ENCODE measurements at places on chromosomes 3 and 15.

- DNase-seq, result no peak
Observed at GRCh38 chr3:73401059-73401458, 223.7 kb downstream of the PDZRN3 start.

DNA sequence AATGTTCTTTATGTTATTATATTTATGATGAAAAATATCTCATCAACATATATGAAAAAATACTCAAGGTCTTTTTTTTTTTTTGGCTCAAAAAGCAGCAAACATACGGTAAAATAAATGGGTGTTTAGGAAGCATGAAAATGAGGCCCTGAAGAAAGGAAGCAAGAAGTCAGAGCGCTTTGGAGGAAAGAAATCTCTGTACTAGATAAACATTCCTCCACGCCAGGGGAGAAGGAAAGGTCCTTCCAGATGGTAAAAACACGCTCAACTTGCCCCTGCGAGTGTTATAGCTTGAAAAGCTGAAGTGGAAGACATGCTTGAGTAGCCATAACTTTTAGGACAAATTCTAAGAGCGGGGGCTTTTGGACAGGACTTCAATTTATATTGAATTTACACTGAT lies 52.9 kb downstream of the FEM1B start:
- no peak for DNase-seq

DNA sequence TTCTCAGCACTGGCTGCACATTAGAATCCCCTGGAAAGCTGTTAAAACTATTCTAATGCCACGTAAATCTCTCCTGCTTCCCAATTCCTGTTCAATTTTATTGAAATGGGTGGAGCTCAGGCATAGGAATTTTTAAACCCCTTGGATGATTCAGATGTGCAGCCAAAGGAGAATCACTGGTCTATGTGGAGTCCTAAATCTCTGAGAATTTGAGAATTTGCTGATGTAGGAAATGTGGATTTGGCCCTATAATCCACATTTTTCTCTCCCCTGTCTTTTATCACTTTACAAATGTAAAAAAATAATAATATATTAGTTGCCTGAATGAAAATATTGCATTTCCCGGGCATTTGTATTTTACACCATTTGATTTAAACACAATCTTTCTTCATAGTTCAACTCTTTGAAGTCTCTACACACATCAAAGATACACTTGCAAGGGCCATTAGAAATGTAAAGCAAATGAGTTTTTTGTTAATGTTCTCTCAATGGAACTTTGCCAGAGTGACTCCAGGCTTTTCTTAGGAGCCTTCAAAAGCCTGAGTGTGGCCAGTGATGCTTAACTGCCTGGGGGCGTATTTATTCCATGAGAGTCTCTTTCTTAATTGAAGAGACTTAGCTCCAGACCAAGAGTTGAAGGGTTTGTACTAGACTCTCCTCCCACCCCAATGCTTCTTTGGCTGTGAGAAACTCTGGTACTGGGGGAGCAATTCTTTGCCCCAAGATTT lies 48.8 kb upstream of the PTX3 start:
- DNase-seq, result no peak

DNA sequence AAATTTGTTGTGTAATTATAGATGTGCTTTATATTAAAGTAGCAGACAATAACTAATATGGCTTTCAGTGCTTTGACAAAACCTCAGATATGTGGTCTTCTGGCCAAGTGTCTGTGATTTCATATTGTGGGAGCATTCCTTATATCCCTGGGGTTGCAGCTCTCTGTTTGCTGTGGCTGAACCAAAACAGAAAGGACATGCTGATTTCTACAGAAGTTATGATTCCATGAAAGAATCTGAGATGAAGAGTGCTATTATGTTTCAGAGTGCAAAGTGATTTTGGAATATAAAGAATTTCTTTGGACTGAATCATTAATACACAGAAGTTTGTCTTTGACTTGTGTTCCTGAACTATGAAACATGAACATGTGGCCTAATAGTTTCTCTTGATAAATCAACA lies 36.5 kb downstream of the CDV3 start:
- no peak for DNase-seq

GRCh38 chr15:40053831-40054604 lies 15.0 kb upstream of the SRP14 start:
- no peak for DNase-seq

DNA sequence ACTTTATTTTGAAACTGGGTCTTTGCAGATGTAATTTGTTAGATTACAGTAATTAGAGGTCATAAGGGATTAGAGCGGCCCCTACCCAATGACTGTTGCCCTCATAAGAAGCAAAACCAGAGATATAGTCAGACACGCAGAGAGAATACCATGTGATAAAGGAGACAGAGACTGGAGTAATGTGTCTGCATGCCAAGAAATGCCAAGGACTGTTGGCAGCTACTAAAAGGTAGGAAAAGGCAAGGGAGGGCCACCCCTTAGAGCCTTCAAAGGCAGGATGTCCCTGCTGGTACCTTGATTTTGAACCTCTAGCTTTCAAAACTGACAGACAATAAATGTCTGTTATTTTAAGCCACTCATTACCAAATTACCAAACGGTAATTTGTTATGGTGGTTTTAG lies 548.2 kb downstream of the FHIT start:
- DNase-seq, result no peak

DNA sequence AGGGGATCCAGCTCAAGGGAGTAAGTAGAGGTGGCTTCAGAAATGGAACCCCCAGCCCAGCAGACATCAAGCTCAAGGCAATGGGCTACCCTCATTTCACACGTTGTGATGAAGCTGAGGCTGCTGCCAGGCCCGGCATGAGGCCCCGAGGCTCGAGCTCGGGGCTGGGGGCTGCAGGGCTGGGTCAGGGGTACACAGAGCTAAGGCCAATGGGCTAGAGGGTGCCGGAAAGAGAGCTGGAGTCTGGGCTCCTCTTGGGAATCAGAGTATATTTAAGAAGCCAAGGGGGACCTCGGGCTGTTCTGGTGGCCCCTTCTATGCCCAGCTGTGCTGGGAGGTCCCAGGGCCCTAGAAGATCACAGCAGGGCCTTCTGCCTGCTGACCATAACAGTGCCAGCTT lies 7.4 kb downstream of the PRSS50 start:
- DNase-seq, result no peak

- DNase-seq, result no peak
Observed at GRCh38 chr15:38038659-38039442, 104.4 kb downstream of the TMCO5A start.

- no peak for DNase-seq
Observed at GRCh38 chr3:60622349-60622748, 628.9 kb downstream of the FHIT start.

DNA sequence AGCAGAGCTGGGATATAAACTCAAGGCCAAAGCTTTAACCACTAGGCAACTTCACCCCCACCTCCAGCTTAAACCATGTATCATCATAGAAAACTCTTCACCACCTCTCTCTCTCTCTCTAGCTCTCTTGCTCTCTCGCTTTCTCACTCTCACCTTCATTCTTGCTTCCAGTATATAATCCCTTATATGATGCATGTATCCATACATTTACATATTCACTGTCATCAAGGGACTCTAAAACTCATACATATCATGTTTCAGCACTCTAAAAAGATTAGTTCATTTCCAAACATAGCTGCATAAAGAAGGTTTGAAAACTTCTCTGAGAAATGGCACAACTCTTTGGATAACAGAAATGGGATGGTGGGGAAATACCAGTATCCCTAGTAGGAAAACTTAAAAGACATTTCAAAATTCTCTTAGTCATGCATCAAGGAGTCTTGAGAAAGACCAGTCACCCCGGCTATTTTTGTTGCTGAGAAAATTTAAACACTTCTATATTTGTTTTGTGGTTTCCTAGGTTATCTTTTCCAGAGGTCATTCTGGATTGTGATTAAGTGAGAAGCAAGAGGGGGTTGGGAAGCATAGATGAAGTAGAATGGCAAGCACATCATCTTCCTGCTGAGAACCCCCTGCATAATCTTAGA lies 447.8 kb upstream of the THBS1 start:
- DNase-seq, result no peak

- DNase-seq, result no peak
Observed at GRCh38 chr15:60949039-60949977, 279.8 kb downstream of the RORA start.

GRCh38 chr3:23096041-23096440 lies 107.1 kb upstream of the UBE2E2 start:
- DNase-seq, result no peak

GRCh38 chr3:155495387-155495786 lies 201.9 kb upstream of the STRIT1 start:
- DNase-seq, result no peak

DNA sequence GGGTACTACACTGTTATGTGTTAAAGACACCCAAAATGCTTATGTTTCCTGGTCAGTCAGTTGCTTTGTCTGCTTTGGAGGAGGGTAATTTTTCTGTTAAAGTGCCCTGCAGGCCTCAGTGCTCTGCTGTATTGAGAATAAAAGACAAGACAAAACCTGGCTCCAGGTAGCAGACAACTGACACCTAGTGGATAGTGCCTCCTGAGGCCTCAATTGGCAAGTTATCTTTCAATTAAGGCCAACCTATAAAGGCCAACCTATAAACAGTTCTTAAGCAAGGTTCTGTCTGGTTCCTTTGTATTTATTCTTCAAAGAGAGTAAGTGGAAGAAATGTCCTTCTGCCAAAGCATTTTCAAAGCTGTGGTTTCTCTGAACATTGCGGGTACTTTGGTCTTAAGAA lies 773.8 kb downstream of the MECOM start:
- no peak for DNase-seq

DNA sequence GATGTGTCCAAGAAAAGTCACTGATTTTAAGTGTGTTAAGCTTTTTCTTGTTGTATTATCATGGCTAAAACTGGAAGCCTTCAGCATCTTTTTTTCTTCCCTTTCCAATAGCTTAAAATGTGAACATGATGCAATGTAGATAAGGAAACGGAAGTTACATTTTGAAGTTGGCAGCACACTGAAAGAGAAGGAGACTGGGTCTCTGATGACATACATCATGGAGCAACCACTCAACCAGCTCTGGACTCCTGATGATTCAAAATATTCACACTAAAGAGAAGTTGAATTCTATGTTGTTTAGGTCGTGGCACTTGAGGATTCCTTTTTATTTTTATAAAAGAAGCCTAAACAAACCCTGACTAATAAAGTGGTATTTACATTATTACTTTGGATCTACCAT lies 488.3 kb upstream of the ALCAM start:
- DNase-seq, result no peak

DNA sequence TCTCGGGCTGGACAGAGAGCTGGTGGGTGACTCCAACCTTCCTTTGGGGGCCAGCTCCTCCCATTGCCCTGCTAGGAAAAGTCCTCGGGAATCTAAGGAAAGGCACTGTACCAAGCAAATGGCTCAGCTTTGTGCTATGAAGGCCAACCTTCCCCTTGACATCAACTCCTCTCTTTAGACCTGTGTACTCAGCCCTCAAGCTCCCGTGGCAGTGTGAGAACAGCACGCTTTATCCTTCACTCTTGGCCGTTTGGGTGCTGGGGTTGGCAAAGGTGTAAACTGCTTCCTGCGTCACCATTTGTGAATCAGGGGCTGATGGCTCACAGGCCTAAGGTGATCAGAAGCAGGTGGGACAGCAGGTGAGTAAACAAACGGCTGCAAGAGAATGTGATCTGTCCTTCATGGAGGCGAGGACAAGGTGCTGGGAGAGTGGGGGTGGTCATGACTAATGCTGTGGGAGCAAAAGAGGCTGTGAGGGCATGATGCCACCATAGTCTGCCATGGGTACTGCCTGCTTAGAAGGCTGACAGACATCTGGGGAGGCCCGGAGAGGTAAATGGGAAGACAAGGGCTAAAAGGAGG lies 165.2 kb upstream of the TPM1 start:
- no peak for DNase-seq

DNA sequence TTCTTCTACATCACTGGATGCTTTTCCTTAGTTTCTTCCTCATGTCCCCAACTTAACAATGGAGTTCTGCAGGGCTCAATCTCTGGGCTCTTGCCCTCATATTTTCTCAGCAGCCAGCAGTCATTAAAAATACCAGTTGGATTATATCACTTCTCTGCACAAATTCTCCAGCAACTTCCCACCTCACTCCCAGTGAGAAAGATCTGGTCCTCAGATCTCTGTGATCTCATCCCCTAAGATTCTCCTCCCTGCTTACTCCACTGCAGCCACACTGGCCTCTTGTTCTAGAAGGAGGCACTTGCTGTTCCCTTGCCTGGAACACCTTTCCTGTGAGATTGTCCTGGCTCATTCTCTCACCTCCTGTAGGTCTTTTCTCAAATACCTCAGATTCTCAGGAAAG lies 6.1 kb downstream of the ERICH6 start:
- DNase-seq, result no peak

DNA sequence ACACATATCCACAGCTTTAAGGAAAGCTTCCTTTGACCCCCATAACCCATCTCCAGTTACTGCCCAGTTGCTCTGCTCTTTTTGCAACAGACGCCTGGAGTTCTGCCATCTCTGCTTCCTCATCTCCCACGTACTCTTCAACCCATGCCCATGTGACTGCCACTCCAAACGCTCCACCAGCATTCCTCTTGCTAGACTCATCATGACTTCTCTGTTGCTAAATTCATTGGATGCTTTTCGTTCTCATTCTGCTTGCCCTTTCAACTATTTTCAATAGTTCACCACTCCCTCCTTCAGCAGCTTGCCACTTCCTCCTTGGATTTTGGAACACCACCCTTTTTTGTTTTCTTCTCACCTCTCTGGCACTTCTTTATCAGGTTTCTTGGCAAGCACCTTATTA lies 2.7 kb upstream of the KNSTRN start:
- DNase-seq, result no peak

GRCh38 chr3:149612456-149612855 lies 45.4 kb downstream of the WWTR1 start:
- DNase-seq, result no peak

GRCh38 chr15:29888646-29889045 lies 66.4 kb upstream of the TJP1 start:
- no peak for DNase-seq

DNA sequence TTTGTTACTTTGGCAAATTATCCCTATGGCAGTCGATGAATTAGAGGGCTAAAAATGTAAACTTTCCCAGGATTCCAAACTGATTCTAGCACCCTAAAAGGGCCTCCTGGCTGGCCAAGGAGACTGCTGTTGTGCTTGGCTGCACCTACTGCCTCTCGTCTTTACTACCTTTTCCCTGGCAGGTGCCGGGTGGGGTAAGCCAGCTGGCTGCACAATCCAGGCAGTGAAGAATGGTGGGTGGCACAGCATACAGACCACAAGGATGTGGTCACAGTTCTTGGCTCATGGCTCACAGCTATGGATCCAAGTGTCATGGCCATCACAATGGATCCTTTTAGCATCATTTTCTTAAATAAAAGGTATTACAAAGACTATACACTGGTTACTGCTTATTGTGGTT lies 20.7 kb upstream of the SLC25A26 start:
- no peak for DNase-seq

- no peak for DNase-seq
Observed at GRCh38 chr3:37466660-37467359, 292.4 kb upstream of the LRRFIP2 start.

Data from stimulated activated CD4-positive, alpha-beta T cell treated with anti-CD3 and anti-CD28 coated beads, TNF-alpha, amount 100 ng/mL, for 48 hours (primary cell).